ENCODE measurements at places on chromosomes 13 and 19.

- DNase-seq = no peak
These were observed 1.0 kb upstream of the SLC17A7 start for GRCh38 chr19:49442354-49442753.

- DNase-seq = peak; percentile 85
These were observed 60.7 kb downstream of the MCF2L start for GRCh38 chr13:113029487-113030258.

DNA sequence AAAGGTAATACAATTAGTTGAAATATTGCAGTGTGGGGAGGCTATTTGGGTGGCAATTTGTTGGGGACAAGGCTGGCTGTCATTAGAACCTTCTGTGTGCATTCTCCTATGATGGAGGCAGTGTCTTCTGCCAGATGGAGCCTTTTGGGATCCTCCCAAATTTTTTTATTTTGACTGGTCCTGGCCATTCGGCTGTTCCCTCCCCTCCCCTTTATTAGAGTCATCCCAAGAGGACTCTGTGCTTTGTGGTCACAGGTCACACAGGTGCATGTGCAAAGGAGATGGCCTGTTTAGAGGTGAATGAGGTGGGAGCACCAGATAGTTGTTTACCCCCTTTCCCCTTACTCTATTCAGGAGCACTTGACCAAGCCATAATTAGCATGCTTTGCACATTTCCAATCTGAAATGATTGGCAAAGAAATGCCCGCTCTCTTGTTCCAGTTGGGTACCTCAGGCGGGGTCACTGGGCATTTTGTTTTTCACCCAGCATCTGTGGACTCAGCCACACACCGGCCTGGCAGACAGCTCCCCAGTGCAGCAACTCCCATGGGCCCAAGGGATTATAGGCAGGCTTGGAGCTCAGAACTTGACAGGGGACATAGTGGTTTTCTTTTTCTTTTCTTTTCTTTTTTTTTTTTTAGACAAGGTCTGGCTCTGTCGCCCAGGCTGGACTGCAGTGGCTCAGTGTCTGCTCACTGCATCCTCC lies 19.8 kb downstream of the GATAD2A start:
- DNase-seq = no peak

DNA sequence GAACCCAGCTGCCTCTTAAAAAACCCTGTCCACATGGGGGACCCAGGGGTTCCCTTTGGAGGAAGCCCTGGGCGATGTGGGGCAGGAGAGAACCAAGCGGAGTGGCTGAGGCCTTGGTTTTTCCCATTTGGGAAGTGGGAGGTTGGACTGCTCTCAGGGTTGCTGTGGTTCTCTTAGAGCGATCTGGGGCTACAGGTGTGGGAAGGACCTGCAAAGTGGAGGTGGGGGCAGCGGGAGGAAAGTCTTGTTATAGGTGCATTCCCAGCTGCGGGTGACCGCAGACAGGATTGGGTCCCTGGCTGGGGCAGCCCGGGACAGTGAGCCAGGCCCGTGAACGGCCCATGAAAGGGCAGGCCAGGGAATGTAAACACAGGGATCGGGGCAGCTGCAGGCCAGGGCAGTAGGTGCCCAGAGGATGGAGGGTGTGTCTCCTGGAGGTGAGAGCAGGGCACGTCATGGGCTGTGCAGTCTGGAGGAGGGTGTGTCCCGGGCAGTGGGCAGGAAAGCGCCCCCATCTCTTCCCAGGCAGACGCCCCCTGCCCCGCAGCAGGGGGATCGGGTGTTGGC lies 814 bp downstream of the SLC25A23 start:
- no peak for DNase-seq

Measured in type B pancreatic cell (in vitro differentiated cells).